ENCODE measurements at places on chromosomes 4 and X.

- DNase-seq, result no peak
Measured at GRCh38 chr4:1986578-1987210, 22.1 kb downstream of the NELFA start.

DNA sequence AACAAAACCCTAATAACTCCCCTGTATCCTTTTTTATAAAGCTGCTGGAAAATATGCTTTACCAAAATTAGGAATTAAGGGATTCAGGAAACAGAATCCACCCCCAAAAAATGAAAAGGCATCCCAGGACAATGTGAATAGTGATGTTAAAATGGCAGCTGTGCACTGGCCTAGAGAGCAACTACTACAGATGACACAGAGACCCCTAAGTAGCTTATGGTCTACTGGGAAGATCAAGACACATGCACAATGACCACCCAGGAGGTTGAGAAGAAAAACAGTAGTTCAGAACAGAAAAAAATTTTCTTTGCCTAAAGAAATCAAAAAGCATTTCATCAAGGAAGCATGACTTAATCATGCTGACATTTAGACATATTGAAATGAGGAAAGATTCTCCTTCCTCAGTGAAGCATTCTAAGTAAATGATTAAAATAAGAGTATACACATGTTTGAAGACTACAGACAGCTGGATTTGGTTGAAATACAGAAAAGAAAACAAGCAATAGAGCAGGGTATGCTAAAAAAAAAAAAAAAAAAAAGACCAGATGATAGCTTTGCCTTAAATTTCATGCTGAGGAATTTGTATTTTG lies 117.3 kb downstream of the WDFY3 start:
- DNase-seq, result no peak

- no peak for DNase-seq
Measured at GRCh38 chr4:121717680-121718237, 21.0 kb upstream of the ANXA5 start.

DNA sequence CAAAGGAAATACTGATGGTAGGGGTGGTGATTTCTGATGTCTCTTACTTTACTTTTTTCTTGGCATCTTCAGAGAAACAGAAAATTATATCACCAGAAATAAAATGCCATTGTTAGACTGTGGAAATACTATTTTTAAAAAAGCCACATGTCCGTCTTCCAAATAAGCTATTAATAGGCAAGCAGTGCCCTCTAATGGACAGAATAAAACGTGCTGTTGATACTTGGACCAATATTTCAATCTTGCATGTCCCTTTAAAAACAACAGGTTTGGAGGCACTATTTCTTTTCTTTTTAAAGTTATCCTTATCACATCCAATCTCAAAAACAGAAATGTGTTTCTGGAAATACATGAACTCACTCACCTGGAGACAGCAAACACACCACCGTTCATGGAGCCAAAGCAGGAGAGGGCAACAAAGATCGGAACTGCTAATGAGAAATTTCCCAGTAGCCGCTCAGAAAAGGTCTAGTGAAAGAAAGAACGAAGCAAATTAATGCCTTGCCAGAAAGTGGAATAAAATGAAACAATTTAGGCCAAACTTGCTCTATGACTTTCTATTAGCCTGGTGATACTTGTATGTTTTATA lies 59.2 kb downstream of the SLC7A11 start:
- DNase-seq, result no peak

GRCh38 chrX:65587616-65588526 lies 53.3 kb upstream of the LAS1L start:
- DNase-seq, result no peak

- no peak for DNase-seq
Measured at GRCh38 chr4:19857991-19858390, 393.7 kb upstream of the SLIT2 start.

- DNase-seq, result no peak
Measured at GRCh38 chr4:78057135-78057599, at the start of gene FRAS1. TSS of gene FRAS1 (plus strand) at chr4:78057323. CDS start at chr4:78058010, 687 bp downstream.

- no peak for DNase-seq
Measured at GRCh38 chr4:84279678-84280077, 219.4 kb downstream of the NKX6-1 start.

DNA sequence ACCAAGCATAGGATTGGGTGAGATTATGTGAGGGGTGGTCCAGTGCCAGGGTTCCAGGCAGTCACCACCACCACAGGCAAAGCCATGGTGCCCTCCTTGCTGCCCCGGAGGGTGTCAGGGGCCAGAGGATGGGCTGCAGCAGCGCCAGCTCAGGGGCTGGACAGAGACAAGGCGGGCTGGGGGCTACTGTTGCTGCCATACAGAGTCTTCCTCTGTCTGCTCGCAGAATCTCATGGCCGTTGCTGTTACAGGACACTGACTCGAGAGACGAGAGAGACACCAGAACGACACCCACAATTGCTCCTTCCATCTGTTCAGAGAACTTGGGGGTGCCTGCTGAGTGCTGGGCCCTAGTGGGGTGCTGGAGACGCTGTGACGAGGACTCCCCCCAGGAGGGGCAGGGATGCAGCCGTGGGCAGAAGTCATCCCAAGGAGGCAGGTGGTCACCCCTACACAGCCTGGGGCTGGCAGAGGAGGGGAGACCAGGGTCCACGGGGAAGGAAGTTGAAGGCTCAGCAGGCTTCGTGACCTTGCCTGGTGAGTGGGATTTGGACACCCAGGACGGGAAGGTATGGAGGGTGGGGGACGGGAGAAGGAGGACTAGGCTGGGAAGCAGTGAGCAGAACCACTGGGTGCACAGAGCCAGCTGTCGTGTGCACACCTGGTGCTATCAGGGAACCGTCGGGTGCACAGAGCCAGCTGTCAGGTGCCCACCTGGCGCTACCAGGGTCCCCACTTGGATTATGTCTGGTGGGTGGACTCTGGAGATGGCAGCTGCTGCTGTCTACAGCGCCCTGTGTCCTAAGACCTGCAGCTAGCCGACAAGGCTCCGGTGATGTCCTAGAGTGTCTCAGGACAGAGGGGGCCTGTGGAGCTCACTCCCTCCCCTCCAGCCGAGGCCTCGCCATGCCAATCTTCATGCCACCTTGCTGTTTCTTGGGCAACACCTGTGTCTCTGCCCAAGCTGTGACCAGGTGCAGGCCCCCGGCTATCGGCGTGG lies 43.9 kb upstream of the HMX1 start:
- no peak for DNase-seq

DNA sequence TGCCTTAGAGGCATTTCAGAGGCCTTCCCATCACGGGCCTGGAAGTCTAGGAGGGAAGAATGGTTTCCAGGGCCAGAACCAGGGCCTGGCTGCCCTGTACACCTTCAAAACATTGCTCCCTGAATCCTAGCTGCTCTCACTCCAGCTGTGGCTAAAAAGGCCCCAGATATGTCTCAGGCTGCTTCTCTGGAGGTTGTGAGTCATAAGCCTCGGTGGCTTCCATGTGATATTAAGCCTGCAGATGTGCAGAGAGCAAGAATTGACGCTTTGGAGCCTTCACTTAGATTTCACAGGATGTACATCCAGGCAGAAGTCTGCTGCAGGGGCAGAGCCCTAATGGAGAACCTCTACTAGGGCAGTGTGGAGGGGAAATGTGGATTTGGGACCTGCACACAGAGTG lies 502.5 kb downstream of the GRXCR1 start:
- no peak for DNase-seq

DNA sequence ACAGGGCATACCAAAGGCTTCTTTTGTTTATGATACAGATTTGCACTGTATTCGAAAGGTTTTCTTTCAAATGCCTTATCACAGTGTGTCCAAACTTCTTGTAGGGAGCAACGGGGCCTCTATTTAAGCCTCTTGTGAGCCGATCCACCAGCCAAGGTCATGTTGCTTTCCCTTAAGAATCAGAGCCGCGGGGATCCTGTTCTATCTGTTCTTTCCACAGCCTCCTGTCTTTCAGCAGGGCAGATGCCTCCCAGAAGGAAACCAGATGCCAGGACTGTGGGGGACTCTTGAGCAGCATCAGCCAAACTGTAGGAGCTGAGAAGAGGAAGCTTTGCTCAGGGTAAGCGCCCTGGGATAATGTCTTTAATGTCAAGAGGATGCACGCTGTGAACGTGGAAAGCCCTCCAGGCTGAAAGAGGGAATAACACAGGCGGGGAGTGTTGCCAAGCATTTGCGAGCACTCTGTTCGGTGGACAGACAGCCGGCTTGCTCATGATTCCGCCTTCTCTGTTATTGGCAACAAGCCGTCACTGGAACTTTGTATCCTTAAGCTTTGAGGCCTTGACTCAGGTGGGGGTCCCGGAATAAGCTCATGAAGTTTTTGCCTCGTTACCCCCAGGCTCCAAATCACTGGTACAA lies 279.8 kb upstream of the FRG1 start:
- DNase-seq, result no peak

DNA sequence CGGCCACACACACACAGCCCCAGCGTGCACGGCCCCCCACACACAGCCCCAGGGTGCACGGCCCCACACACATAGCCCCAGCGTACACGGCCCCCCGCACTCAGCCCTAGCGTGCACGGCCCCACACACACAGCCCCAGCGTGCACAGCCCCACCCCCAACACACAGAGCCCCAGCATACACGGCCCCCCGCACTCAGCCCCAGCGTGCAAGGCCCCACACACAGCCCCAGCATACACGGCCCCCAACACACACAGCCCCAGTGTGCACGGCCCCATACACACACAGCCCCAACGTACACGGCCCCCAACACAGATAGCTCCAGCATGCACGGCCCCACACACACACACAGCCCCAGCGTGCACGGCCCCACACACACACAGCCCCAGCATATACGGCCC lies 17.6 kb downstream of the GAK start:
- no peak for DNase-seq

DNA sequence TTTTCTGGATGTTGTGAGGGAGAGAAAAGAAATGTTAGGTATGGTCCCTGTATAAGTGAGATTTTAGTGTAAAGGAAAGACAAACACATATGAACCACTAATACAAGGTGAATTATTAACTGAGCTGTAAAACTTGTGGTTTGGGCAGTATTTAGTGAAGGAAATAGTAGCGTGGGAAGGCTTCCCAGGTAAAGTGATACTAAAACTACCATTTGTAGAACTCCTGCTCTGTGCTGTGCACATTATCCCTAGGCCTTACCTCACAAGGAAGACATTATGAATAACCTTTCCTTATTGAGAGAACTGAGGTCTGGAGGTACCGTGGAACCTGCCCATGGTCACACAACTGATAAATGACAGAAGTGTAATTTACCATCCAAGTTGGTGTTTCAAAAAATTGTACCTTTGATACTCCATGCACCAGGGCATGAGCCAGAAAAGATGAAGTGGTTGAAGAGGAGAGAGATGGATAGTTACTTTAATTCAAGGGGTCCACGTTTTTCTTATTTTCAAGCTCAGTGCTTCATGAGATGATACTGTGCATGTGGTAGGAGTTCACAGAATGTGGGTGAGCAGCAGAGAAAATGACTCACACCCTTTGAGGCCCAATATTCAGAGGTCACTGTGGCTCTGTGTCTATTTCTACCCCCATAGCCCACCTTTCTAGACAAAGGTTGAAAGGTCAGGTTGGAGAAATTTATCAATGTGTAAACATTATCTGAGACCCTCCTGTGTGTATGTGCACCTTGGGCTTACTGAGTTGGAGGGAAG lies 2.6 kb upstream of the VSIG4 start:
- no peak for DNase-seq

GRCh38 chr4:71198958-71199357 lies 139.9 kb upstream of the SLC4A4 start:
- no peak for DNase-seq

GRCh38 chr4:188660796-188661195 lies 521.6 kb downstream of the TRIML1 start:
- no peak for DNase-seq

GRCh38 chrX:48798318-48798717 lies 3.5 kb upstream of the HDAC6 start:
- DNase-seq, result no peak

DNA sequence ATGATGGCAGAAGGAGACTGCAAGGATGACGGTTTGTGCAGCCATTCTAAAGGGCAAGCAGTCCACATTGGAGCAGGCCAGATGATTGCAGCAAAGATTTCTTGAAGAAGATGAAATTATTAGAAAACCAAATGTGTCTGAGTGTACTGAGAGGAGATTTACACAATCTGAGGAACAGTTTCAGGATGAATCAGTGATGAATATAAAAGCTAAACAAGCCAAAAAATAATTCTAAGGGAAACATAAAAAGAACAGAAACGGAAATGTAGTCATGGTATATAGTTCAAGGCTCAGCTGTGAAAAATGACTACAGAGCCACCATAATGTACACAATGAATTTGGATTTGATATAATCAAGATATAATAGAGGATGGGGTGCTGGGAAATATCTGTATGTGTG lies 168.5 kb downstream of the PDGFC start:
- DNase-seq, result no peak

GRCh38 chr4:147518086-147518485 lies 37.2 kb downstream of the EDNRA start:
- DNase-seq, result no peak

- DNase-seq, result no peak
Measured at GRCh38 chr4:17273047-17273446, 238.8 kb downstream of the QDPR start.

GRCh38 chr4:8140915-8141314 lies 17.7 kb downstream of the ABLIM2 start:
- no peak for DNase-seq

GRCh38 chr4:153421941-153422340 lies 44.2 kb upstream of the TMEM131L start:
- no peak for DNase-seq

DNA sequence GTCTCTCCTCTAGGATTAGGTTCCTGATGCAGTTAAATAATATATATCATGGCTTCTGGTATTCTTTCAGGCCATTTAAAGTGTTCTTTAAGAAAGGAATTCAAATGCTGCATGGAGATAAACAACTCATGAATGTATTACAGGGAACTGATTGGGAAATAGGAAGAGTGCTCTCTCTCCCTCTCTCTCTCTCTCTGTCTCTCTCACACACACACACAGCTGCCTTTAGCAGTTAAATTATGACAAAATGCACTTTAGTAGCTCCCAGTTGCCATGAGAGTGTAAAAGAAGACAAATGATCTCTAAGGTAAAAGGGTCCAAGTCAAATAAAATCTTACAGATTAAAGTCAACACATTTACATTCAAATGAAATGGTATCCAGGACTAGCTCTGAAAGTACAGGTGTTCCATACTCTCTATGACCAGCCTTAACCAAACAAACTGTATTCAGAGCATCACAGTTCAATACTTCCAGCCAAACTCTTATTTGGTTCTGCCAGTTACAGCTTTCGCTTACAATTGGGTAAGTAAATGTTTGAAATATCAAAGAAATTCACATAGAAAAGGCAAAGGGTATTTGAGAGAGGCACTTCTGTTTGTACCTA lies 94.7 kb upstream of the CXXC4 start:
- DNase-seq, result no peak

DNA sequence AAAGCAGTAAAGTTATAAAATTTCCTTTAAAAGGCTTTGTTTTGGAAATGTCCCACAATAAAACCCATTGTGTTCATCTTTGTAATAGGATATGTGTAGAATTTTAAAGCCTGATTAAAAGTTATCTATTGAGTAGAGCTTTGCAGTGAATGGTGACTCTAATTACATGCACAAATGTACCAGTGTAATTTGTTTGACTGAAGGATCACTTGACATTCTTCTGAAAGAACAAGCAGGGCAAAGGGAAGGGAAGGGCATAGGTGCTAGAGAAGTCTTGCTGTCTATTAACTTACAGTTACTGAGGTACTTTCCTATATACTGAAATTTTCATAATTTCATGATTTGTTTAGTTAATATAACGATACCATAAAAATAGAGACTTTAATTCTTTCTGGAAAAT lies 70.8 kb downstream of the STIM2 start:
- no peak for DNase-seq

- DNase-seq, result no peak
Measured at GRCh38 chr4:173169178-173169427, 492 bp downstream of the GALNT7 start.

- no peak for DNase-seq
Measured at GRCh38 chr4:26346203-26346620, 25.4 kb downstream of the RBPJ start.
